IPS DF 6.9 (cell line): ENCODE measurements at places on chromosomes 16 and 17.

GRCh38 chr17:75933808-75934207, 7.0 kb downstream of the FBF1 start:
- no peaks in the 10 kb centered on the region for H3K27me3 ChIP-seq
- H3K4me3 ChIP-seq = no peak overlapping the region
- no peak for DNase-seq
- no peak overlapping the region for H3K27ac ChIP-seq
- no peaks in the 10 kb centered on the region for H3K4me1 ChIP-seq

DNA sequence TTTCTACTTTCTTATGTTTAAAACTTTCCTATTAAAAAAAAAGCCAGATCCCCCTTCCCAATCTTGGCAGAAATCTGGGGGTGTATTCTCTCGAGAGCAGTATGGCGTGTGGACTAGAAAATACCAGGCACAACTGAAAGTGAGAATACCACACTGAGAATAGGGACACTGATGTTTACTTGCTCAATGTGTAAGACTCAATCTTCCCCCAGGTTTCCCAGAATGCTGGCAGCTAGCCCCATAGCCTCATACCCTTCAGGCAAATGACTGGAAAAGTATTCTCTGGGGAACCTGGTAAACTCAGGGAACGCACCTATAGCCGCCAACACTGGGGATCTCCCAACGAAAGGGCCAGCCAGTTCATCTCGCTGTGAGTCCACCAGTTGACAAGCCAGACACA, 15.3 kb downstream of the ZZEF1 start:
- peaks cover 2% of the 10 kb centered on the region; the same call in 1 of the 2 replicates for H3K36me3 ChIP-seq
- DNase-seq = no peak
- H3K27me3 ChIP-seq = no peaks in the 10 kb centered on the region
- H3K4me3 ChIP-seq = no peak overlapping the region
- no peaks in the 10 kb centered on the region for H3K4me1 ChIP-seq

DNA sequence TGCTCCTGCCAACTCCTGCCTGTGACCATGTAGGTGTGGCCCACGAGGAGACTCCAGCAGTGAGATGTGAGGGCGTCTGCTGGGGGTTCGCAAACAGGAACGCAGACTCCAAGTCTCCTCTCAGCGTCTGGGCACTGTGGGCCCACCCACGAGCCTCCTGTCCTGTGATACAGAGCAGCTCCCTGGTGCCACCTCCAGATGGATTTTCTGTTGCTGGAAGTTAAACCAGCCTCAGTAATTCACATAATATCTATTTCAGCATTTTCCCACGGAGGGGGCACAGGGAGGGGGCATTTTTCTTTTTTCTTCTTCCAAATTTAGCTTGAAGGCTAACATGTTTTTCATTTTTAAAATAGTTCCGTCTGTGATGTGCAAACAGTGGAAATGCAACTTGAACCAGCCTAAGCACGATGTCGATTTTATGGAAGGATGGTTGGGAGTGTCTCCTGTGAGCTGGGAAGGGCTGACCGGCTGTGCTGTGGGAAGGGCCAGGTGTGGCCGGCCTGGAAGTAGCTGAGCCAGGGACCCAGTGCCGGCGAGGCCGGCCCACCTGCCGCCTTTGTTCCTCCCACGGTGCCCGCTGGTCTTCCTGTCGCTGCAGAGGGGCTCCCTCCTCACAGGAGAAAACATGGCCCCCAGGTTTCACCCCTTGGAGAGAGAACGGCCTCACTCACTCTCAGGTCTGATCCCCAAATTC, 3.9 kb upstream of the RAB40B start:
- H3K4me3 ChIP-seq = no peak overlapping the region
- peaks cover 3% of the 10 kb centered on the region for H3K4me1 ChIP-seq
- H3K36me3 ChIP-seq = no peaks in the 10 kb centered on the region
- H3K27ac ChIP-seq = no peak overlapping the region

DNA sequence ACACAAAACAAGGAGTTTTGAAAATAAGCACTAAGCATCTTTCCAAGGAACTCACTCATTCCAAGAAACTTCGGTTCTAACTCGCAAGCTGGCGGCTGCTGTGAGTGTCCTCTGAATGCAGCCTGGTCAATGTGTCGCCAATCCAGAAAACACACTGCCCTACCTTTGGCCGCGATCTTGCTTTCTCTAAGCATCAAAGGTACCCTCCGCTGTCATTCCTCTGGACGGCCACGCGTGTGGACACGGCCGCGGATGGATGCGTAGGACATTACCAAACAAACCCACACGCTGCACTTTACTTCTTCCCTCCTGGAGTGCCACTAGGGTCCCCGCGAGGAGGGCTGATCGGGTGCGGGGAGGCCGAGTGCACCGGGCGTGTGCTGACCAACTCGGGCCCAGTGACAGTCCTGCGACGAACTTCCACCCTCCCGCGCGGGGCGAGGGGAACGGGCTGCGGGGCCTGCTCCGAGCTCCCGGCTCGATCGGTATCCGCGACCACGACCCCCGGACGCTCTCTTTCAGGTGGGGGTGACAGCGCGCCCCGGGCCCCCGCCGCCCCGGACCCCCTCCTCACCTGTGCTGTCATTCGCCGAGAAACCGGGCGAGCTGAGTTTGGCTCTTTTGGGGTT, 1.1 kb downstream of the CREBBP start:
- H3K36me3 ChIP-seq = no peaks in the 10 kb centered on the region
- DNase-seq = no peak
- peak overlapping the region; percentile 57; the same call in 1 of the 2 replicates for H3K4me3 ChIP-seq
- 0 out of 2 replicates have a peak, but pooled peaks cover 2% of the 10 kb centered on the region for H3K27me3 ChIP-seq

DNA sequence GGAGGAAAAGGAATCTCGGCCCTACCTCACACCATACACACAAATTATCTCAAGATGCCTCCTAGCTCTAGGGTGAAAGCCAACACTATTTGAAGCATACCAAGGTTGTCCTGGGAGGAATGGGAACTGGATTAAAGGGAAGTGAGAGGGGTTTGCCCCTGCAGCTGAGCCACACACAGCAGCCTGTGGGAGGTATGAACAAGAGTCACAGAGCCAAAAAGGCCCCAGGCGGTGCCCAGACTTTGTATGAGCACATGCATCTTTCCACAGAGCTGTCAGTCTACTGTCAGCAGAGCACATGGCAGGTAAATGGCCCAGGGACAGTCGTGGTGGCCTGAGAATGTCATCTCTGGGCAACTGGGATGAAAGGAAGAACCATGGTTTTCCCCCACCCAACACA, 31.0 kb upstream of the RCVRN start:
- H3K4me3 ChIP-seq = no peak overlapping the region
- DNase-seq = no peak
- H3K27me3 ChIP-seq = no peaks in the 10 kb centered on the region
- H3K27ac ChIP-seq = no peak overlapping the region
- no peaks in the 10 kb centered on the region for H3K4me1 ChIP-seq
- H3K36me3 ChIP-seq = no peaks in the 10 kb centered on the region

- H3K27ac ChIP-seq = no peak overlapping the region
- no peaks in the 10 kb centered on the region for H3K27me3 ChIP-seq
- no peak overlapping the region for H3K4me3 ChIP-seq
- DNase-seq = no peak
- H3K36me3 ChIP-seq = 0 out of 2 replicates have a peak, but pooled peaks cover 3% of the 10 kb centered on the region
Observed at GRCh38 chr17:29045734-29046472, 3.0 kb downstream of the PIPOX start.

- H3K27ac ChIP-seq = no peak overlapping the region
- no peak for DNase-seq
- H3K36me3 ChIP-seq = no peaks in the 10 kb centered on the region
- no peaks in the 10 kb centered on the region for H3K4me1 ChIP-seq
Observed at GRCh38 chr17:78479369-78479768, 97.8 kb downstream of the DNAH17 start.

DNA sequence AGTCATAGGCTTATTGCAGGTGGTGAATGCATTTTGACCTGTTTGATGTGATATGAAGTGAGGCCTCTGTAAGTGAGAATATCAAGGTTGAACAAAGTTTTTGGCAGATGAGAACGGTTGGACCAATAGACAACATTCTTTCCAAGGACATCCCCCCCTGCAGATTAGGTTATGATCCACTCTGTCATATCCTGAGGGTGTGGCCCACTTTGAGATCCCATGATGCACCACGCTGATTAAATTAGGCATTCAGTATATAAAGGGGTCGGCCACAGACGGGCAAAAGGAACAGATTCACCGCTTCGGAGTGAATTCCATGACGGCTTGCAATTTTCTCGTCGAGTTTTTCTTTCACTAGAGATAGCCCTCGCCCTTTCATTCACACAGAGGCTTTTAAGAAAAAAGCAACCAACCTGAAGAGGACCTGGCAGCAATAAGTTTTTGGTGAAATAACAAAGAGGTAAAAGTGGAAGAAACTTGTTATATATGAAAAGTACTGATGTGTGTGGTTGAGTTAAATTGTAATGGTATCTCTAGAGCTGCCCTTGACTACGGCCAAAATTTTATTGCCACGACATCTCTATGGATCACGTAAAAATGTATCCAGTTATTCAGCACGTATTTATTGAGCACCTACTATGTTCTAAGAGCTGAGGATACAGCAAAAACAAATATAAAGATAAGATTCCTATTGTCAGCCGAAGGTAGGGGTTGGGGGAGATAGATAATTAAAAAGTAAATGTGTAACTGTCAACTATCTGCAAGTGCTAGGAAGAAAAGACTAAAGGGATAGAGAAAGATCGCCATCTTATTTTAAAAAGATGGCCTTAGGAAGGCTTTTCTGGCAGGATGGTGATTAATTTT, 1.7 kb upstream of the RBBP6 start:
- H3K4me1 ChIP-seq = no peaks in the 10 kb centered on the region
- no peaks in the 10 kb centered on the region for H3K27me3 ChIP-seq
- no peak for DNase-seq
- no peaks in the 10 kb centered on the region for H3K36me3 ChIP-seq
- H3K27ac ChIP-seq = no peak overlapping the region

DNA sequence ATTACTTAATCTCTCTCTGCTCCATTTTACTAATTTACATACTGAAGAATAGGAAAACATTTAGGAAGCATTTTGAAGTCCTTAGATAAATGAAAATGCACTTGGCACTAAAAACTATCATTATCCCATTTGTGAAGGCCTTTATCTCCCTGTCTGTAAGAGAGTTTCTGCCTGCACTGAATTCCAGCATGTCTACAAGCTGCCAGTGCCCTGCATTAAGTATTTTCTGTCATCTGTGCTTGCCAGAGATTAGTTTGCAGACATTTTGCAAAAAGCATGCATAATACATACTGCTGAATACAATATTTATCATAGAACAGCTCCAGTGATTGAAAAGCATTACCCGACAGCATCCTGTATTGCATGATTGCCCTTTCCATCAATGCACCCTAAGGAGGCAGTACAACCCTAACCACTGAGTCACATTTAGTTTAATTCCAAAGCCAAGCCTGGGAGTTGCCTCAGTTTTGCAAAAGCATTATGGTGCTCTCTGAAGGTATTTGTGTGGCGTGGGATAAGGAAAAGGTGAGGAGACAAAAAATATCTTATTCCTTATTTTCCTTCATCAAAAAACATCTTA, 280.2 kb upstream of the TOM1L1 start:
- no peak for DNase-seq
- no peak overlapping the region for H3K4me3 ChIP-seq
- no peaks in the 10 kb centered on the region for H3K36me3 ChIP-seq
- no peak overlapping the region for H3K27ac ChIP-seq
- no peaks in the 10 kb centered on the region for H3K27me3 ChIP-seq
- H3K4me1 ChIP-seq = no peaks in the 10 kb centered on the region

- no peaks in the 10 kb centered on the region for H3K4me1 ChIP-seq
- H3K27ac ChIP-seq = no peak overlapping the region
- H3K36me3 ChIP-seq = no peaks in the 10 kb centered on the region
- no peaks in the 10 kb centered on the region for H3K27me3 ChIP-seq
- DNase-seq = no peak
Observed at GRCh38 chr16:31404353-31405064, 11.4 kb downstream of the ITGAD start.
